ENCODE measurements at places on chromosomes 7 and 10. TPM values are rescaled to one million over a fixed set of nuclear protein-coding genes. Genes with fewer than 3 reads are reported as not detected.

GRCh38 chr10:110687400-110687799 lies 43.3 kb downstream of the RBM20 start:
- no peak for DNase-seq

- peak; percentile 45 for DNase-seq
These were observed 123.4 kb upstream of the NEBL start for GRCh38 chr10:21020545-21020944.

DNA sequence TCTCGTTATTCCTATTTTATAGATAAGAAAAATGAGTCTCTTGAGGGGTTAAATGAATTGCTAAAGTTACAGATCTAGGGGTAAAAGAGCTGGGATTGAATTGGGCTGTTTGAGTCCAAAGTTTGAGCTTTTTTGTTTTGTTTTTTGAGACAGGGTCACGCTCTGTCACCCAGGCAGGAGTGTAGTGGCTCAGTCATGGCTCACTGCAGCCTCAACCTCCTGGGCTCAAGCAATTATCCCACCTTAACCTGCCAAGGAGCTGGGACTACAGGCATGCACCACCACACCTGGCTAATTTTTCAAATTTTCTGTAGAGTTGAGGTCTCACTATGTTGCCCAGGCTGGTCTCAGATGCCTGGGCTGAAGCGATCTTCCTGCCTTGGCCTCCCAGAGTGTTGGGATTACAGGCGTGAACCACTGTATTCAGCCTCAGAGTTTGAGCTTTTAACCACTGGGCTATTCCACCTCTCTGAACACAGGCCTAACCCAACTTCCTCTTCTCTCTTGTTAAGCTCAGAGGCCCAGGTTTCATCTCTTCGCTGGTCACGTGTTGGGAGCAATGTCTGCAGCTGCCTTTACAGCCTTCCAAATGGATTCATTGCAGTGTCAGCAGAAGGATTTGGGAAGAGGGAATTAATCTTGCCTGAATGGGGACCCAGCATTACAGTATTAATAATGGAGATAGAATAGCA lies 8.0 kb downstream of the SUFU start:
- DNase-seq: no peak

DNA sequence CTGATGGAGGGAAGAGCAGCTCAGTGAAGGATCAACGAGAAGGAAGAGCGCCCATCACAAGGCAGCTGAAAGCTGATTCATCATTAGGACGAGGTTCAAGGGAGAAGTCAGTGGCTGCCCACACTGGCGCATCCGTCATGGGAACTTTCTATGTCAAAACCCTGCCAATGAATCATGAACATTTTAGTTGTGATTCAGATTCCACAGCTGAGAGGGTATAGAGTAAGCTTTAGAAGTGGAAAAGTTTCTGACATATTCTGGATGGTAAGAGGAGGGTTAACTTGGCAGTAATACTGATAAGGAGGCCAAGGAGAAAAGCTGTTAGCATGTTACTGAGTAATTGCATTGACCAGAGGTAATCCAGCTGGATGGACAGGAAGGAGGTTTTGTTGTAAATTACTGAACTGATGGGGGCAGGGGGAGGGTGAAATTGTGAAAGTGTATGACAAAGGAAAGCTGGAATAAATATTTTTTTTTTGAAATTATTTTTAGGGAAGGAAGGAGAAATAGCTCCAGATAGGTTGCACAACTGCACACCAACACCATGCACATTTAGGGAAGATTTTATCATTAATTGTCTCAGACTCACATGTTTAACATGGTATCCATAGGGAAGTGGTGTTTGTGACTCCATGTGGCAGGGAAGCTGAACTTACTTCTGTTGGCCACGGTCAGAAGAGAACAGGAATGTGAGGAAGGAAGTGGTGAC lies 78.3 kb upstream of the NRP1 start:
- DNase-seq: peak; percentile 97

KCNIP2 gene
- 1.2 TPM for total RNA-seq

PNPLA8 gene
- 21.2 TPM for total RNA-seq

GRCh38 chr10:23870651-23871610 lies 338.0 kb upstream of the KIAA1217 start:
- no peak for DNase-seq

Data from HT1080 (cell line).